Activated CD8-positive, alpha-beta T cell treated with anti-CD3 and anti-CD28 coated beads, Interleukin-2, amount 10 ng/mL, durations not matched to agents 7 days and 5 days (primary cell): ENCODE measurements at places on chromosomes 2 and 18. TPM values are rescaled to one million over a fixed set of nuclear protein-coding genes. Genes with fewer than 3 reads are reported as not detected.

- peak; percentile 76 for DNase-seq
These were observed 10.6 kb upstream of the ITGB6 start for GRCh38 chr2:160210599-160211138.

- peak; percentile 15 for DNase-seq
These were observed 3.4 kb downstream of the PXDN start for GRCh38 chr2:1740716-1741589.

DNA sequence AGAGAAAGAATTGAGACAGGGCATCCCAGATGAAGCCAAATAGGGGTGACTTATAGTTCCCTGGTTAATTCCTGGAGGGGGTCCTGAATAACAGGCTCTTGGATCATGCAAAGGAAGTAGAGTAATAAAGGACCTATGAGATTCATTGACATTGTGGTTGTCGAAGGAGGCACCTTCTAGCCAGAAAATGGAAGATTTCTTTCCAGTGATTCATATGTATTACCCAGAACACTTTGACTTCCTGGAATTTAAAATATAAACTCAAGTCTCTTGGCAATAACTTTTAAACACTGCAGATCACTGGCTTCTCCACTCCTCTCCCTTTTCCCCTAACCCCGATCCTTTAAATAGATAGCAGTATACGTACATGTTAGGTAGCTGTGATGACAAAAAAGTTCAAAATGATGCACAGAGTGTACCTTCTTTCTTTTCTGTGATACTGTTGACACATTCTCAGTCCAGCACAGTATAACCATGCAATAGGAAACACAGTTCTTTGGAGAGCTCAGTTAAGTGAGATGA, 211.8 kb downstream of the LTBP1 start:
- DNase-seq, result no peak

Gene SNED1
- 3.4 TPM for total RNA-seq

Gene IGFBP5
- 0.18 TPM for total RNA-seq
